ENCODE measurements at places on chromosomes 4 and X. TPM values are rescaled to one million over a fixed set of nuclear protein-coding genes. Genes with fewer than 3 reads are reported as not detected.

PLK4 gene
- polyA plus RNA-seq = 0.72 TPM

DNASE1L1 gene
- 37.3 TPM for polyA plus RNA-seq

SPIN2B gene
- polyA plus RNA-seq = 16.2 TPM

LARP1B gene
- 14.1 TPM for polyA plus RNA-seq

GPR143 gene
- polyA plus RNA-seq = 0.50 TPM

CFI gene
- 1.9 TPM for polyA plus RNA-seq

TMPRSS11D gene
- 2.5 TPM for polyA plus RNA-seq

SLAIN2 gene
- polyA plus RNA-seq = 46.0 TPM

FRG1 gene
- polyA plus RNA-seq = 51.7 TPM

MTNR1A gene
- not detected for polyA plus RNA-seq

ZXDB gene
- 1.9 TPM for polyA plus RNA-seq

RAI2 gene
- 26.8 TPM for polyA plus RNA-seq

SSX4 gene
- polyA plus RNA-seq = not detected

PJA1 gene
- polyA plus RNA-seq = 33.3 TPM

WNK3 gene
- under 0.01 TPM for polyA plus RNA-seq
